Inflammatory macrophage (primary cell): ENCODE measurements at places on chromosomes 5 and 9.
A peak's percentile ranks its signal among the peaks of the same experiment; 100 is the strongest.

- no peak for DNase-seq
Measured at GRCh38 chr5:52817818-52818217, 30.1 kb downstream of the ITGA1 start.

DNA sequence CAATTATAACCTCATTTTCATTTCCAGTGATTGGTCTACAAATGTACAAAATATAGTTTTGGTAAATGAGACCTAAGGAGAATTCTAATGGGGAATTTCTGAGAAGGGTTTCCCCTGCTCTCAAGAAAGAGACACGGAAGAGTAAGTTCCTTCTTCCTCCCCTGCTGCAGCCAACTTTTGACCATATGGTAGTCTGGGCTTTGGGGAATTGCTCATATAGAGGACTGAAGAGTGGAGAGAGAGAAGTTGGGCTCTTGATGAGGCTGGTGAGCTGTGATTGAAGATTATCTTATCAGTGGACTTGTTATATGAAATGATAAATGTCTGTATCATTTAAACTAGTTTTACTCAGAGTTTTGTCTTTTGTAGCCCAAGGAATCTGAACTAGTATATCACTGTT lies 4.3 kb upstream of the LNPEP start:
- DNase-seq: peak; percentile 70

DNA sequence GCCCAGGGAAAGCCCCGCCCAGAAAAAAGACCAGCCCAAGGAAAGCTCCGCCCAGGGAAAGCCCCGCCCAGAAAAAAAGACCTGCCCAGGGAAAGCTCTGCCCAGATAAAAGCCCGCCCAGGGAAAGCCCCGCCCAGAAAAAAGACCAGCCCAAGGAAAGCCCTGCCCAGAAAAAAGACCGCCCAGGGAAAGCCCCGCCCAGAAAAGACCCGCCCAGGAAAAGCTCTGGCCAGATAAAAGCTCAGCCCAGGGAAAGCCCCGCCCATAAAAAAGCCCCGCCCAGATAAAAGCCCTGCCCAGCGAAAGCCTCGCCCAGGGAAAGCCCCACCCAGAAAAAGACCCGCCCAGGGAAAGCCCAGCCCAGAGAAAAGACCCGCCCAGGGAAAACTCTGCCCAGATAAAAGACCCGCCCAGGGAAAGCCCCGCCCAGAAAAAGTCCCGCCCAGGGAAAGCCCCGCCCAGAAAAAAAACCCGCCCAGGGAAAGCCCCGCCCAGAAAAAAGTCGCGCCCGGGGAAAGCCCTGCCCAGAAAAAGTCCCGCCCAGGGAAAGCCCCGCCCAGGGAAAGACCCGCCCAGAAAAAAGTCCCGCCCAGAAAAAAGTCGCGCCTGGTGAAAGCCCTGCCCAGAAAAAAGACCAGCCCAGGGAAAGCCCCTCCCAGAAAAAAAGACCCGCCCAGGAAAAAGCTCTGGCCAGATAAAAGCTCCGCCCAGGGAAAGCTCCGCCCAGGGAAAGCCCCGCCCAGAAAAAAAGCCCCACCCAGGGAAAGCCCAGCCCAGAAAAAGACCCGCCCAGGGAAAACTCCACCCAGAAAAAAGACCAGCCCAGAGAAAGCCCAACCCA lies 11.9 kb downstream of the GRIN1 start:
- peak; percentile 58 for DNase-seq

GRCh38 chr5:177008716-177009115 lies 2.1 kb upstream of the UIMC1 start:
- DNase-seq: peak; percentile 23

- no peak for DNase-seq
Measured at GRCh38 chr5:33649549-33650482, 209.1 kb downstream of the TARS1 start.

GRCh38 chr9:109935406-109936087 lies 155.5 kb downstream of the PALM2AKAP2 start:
- DNase-seq: no peak

- DNase-seq: no peak
Measured at GRCh38 chr9:99873531-99873930, 32.9 kb upstream of the STX17 start.

DNA sequence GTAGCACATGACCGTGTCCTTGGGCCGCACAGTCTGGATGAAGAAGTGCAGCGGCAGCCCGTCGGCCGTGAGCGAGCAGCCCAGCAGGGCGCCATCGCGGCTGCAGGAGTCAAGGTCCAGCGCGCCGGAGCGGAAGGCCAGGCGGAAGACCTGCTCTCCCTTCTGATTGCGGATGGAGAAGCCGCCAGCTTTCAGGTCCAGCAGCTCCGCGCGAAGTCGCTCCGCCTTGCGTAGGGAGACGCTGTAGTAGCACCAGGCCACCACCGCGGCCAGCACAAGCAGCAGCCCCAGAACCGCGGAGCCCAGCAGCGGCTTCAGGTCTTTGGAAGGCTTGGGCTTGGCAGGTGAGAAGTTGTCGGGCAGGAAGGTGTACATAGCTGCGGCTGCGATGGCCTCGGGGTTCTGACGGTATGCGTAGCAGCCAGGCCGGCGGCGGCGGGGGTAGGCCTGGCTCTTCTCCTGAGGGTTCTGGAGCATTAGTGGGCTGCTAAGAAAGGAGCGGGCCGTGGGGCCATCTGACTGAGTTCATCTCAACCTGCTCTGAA lies 4.2 kb downstream of the MYORG start:
- DNase-seq: no peak

DNA sequence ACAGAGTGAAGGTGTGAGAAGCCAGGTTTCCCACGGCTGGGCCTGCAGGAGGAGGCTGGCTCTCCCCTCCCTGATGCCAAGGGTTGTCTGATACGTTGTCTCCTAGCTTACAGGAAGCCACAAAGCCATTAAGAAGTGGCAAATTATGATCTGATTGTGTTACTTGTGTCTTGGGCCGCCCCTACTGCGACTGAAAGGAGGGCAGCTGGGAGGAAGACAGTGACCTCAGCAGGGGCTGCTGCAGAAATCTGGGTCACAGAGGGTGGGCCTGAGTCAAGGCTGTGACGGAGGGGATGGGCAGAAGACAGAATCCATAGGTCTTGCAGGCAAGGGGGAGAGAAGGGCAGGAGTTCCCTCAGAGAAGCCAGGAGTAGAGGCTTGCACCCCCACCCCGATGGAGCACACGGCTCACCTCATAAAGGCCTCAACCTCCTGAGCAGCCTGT lies 145.0 kb downstream of the FSTL4 start:
- no peak for DNase-seq

DNA sequence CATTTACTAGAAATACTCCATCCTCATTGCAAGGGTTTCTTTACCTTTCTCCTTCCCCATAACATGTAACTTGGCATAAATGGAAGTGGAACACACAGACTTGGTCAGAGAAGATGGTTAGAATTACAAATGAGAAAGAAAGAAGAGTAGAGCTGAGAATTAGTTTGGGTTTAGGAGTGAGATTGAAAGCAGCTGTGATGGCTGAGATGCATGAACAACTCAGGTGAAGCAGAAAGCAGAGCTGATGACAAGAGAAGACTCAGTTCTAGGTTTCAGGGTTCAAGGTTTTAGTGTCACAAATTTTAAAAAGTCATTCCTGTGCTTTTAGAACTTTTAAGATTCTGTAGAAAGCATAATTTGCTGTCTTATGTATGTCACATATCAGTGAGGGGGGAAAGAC lies 54.0 kb downstream of the TMEM161B start:
- no peak for DNase-seq

- DNase-seq: no peak
Measured at GRCh38 chr9:92534674-92535073, 1.1 kb downstream of the ECM2 start.

- no peak for DNase-seq
Measured at GRCh38 chr5:76532973-76533372, 90.2 kb downstream of the F2RL2 start.

DNA sequence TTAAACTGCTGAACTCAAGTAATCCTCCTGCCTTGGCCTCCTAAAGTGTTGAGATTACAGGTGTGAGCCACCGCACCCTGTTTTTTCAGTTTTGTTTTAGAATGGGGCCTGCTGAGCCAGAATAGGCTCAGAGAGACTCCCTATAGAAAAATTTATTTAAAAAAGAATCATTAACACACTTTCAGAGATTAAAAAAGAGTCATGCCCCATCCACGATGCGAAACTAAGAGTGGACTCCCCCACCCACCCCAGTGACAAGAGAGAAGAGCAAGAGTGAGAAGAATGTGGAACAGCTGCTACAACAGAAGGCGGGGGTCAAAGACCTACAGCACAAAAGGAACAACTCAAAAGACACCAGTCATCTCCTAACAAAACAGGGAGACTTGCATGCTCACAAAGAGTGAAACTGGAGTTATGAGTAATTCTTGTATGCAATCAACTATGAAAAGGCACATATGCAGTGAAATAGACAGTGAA lies 47.2 kb downstream of the GLDC start:
- DNase-seq: no peak

DNA sequence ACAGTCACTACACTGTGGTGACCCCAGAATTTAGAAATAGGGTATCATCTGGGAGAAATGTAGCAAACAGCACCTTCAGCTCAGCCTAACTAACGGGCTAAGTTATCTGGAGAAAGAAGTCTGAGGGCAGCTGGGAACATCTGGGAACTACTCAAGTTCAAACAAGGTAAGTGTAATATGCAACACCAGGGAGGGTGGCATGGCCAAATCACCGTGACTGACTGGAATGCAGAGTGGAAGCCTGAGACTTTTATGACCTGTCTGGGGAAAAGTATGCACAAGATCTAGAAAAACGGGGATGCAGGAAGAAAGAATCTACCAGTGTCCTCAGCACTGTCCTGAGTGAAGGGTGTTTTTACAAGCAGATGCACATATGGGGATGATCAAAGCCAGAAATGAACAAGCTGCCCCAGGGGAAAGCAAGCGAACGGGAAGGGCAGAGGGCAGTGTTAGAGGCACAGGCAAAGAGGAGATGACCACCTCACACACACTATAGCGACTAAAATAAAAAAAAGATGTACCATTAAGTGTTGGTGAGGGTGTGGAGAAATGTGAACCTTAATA lies 59.9 kb downstream of the SERINC5 start:
- DNase-seq: no peak

DNA sequence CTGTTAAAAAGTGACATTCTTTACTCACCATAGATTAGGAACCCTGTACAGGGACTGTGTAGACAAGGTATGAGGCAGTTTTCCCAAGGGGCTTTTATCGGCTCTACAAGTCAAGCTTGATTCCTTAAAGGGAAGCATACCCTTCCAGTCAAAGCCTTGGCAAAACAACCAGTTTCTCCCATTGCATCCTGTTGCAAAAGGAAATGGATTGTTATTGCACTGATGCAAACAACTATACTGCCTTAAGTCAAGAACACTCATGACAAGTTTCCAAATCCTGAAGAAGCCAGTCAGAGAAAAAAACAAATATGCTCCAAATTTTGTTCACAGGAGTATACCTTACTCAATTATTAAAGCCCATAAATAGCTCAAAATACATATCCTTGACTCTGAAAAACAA lies 67.5 kb downstream of the RGMB start:
- DNase-seq: no peak

- DNase-seq: no peak
Measured at GRCh38 chr5:62283861-62284260, 22.1 kb upstream of the KIF2A start.
